ENCODE measurements at places on chromosomes 5 and 9.

GRCh38 chr9:119369680-119370366, 588 bp upstream of the BRINP1 start:
- no peak for DNase-seq

GRCh38 chr9:36102742-36103495, 33.6 kb upstream of the GLIPR2 start:
- DNase-seq = peak; percentile 77

- no peak for DNase-seq
Observed at GRCh38 chr5:59766427-59767210, 126.9 kb downstream of the PDE4D start.

GRCh38 chr5:170722316-170722715, 61.2 kb upstream of the GABRP start:
- DNase-seq = no peak

DNA sequence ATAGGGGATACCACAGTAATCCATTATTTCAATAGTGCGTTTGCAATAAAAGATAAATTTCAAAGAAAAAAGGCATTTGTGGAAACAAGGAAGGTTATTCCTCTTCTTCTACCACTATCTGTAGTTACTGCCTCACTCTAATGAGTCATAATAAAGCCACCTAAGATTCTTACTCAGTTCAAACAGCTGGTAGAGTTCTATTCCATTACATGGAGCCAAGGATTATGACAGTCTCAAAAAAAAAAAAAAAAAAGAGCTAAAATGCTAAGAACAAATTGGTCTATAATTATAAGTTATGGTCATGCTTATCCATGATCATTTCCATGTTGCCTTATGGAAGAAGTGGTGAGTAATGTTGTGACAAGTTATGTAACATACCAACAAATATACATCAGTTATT, 46.3 kb downstream of the DENND1A start:
- no peak for DNase-seq

DNA sequence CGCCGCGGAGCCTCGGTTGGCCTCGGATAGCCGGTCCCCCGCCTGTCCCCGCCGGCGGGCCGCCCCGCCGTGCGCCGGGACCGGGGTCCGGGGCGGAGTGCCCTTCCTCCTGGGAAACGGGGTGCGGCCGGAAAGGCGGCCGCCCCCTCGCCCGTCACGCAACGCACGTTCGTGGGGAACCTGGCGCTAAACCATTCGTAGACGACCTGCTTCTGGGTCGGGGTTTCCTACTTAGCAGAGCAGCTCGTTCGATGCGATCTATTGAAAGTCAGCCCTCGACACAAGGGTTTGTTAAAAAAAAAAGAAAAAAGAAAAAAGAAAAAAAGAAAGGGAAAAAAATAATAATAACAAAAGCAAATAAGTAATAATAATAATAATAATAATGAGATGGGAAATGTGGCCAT, 112.8 kb downstream of the GCNT1 start:
- no peak for DNase-seq

DNA sequence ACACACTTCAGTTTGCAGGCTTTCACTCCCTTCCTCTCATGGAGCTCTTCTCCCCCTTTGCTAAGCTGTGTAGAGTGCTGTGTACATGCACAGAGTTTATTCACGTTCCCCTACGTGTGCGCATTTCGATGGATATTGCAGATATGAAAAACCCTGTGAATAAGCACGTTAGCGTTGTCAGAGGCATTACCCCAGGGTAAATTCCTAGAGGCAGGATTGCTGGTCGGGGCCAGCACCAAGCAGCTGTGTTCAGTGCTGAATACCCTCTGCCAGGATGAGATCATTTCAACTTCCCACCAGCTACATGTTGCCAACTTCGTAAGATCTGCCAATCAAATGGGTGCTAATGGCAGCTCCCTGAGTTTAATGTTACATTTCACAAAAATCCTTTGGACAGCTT, 172.3 kb upstream of the PPP1R26 start:
- DNase-seq = no peak

DNA sequence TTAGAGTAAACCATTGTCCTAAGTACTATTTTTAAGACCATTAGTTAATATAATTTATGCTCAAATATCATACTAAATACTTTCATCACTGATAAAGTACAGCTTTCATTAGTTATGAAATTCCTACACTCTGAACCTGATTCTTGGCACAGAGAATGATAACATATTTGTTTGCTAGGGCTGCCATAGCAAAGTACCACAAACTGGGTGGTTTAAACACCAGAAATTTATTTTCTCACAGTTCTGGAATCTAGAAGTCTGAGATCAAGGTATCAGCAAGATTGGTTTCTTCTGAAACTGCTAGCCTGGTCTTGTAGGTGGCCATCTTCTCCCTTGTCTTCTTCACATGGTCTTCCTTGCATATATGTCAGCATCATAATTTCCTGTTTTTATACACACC, 608.4 kb downstream of the TLE1 start:
- DNase-seq = no peak

DNA sequence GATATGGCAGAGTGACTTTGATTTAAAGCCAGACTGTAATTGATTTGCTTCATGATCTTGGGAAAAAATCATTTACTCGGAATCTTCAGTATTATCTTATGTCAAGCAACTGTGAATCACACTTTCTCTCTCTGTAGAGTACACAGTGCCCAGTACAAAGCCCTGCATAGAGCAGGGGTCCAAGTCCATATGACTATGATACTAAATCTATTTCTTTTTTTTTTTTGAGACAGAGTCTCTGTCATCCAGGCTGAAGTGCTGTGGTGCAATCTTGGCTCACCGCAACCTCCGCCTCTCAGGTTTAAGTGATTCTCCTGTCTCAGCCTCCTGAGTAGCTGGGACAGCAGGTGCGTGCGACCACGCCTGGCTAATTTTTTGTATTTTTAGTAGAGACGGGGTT, 194.8 kb upstream of the SEMA6A start:
- DNase-seq = no peak

- no peak for DNase-seq
Observed at GRCh38 chr9:89436326-89436725, 61.6 kb downstream of the SEMA4D start.

GRCh38 chr5:77843570-77844372, 67.6 kb upstream of the TBCA start:
- DNase-seq = no peak

- DNase-seq = no peak
Observed at GRCh38 chr5:160543395-160543794, 121.7 kb downstream of the PTTG1 start.

- no peak for DNase-seq
Observed at GRCh38 chr9:137429546-137429890, 6.3 kb downstream of the NOXA1 start.

DNA sequence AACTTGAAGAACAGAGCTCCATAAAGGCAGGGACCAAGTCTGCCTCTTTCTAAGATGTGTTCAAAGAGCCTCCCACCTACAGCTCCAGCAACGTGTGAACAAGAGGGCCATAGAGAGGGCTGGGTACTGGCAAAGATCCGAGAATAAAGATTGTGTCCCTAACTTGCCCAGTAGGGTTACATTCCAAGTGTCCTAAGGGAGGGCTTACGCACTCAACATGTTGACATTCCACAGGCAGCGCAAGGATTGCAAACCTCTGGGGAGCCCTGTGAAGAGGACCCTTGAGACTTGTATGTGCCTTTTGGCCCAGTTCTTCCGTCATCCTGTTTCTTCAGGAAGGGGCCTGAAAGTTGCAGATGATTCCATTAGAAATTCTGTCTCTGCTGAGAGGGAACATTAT, 48.2 kb upstream of the ENTREP1 start:
- no peak for DNase-seq

DNA sequence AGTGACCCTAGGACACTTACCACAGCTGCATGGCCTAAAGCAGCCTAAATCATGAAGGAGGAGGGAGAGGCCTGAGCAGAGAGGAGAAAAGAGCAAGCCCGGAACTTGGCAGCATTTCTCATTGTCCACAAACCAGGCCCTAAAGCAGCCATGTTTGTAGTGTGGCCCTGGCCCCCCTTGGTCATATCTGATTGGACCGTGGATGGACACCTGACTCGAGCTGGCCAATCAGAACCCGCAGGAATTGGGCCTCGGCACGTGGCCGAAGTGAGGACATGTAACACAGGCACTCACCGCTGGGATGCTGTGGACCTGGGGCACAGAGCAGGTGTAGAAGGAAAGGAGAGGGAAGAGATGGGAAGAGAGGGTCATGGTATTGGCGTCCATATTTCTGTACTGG, 56.9 kb downstream of the ASS1 start:
- no peak for DNase-seq

- no peak for DNase-seq
Observed at GRCh38 chr9:37425298-37425752, 2.8 kb downstream of the GRHPR start.

DNA sequence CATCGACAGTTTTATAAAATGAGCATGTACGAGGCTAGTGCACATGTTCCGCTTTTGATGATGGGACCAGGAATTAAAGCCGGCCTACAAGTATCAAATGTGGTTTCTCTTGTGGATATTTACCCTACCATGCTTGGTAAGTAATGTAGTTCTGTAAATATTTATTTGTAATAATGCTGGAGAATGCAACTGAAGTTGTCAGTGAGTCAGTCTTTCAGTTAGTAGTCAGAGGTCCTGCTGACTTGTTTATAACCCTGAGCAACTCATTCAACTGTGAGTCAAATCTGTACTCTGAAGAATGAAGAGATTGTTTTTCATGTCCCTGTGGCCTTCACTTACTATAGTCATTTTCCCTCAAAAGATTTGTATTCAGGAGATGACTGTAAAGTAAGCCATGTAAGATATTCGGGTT, 28.4 kb upstream of the GPR150 start:
- DNase-seq = no peak
